ENCODE measurements at places on chromosomes 6 and 20.

DNA sequence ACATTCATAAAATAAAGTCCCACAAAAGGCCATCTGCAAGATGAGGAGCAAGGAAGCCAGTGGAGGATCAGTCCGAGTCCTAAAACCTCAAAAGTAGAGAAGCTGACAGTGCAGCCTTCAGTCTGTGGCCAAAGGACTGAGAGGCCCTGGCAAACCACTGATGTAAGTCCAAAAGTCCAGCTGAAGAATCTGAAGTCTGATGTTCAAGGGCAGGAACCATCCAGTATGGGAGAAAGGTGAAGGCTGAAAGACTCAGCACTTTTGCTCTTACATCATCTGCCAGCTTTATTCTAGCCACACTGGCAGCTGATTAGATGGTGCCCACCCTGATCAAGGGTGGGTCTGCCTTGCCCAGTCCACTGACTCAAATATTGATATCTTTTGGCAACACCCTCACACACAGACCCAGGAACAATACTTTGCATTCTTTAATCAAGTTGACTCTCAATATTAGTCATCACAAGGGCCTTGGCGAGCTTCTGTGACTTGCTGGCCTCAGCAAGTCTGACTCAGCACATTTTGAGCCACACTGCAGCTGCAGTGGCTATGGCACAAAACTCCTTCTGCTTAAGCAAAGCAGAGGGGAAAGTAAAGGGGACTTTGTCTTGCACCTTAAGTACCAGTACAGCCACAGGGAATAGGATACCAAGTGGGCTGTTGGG is 1370.3 kb upstream of the CITED2 start:
- no peak for DNase-seq

DNA sequence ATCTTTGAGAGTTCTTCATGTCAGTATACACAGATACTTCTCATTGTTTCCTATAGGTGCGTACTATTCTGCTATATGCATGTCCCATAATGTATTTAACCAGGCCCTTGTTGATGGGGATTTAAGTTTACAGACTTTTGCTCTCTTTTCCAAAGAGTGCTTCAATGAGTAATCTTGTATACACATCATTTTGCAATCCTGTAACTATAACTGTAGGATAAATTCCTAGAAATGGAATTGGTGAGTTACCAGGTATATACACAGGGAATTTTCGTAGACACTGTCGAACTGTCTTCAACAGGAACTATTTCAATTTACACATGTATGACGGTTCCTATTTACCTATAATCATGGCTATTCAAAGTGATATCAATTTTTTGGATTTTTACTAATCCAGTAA is 15.2 kb upstream of the SNRPC start:
- DNase-seq, result no peak

GRCh38 chr20:57944988-57945387 is 235.2 kb upstream of the PMEPA1 start:
- no peak for DNase-seq

DNA sequence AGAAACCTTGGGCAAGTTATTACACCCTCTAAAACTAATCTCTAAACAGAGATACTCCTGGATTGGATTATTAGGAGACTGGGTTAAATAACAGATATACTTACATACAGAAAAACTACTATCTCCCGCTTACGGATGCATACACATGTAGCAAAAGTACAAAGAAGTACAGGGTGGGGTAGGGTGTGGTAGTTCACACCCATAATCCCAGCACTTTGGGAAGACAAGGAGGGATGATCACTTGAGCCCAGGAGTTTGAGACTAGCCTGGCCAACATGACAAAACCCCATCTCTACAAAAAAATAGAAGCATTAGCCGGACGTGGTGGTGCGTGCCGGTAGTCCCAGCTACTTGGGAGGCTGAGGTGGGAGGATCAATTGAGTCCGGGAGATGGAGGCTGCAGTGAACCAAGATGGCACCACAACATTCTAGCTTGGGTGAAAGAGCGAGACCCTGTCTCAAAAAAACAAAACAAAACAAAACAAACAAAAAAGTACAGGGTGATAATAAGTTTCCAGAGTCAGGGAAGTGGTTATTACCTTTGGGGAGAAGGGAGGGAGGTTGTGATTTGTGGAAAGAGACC is 8.1 kb downstream of the PIM1 start:
- DNase-seq, result no peak

GRCh38 chr6:100343316-100344077 is 121.2 kb downstream of the SIM1 start:
- no peak for DNase-seq

DNA sequence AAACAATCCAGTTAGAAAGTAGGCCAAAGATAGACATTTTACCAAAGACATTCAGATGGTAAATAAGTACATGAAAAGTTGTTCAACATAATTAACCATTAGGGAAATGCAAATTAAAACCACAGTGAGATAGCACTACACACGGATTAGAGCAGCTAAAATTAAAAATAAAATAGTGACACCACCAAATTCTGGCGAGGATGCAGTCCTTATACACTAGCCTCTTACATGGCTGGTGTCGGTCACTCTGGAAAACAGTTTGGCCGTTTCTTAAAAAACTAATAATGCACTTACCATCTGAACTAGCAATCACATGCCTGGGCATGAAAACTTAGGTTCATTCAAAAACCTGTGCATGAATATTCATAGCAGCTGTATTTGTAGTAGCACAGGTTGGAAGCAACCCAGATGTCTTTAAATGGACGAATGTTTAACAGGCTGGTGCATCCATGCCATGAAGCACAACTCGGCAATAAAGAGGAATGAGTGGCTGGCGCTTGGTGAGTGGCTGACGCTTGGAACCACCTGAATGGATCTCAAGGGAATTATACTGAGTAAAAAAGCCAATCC is 77.0 kb downstream of the FAM120B start:
- DNase-seq, result no peak

DNA sequence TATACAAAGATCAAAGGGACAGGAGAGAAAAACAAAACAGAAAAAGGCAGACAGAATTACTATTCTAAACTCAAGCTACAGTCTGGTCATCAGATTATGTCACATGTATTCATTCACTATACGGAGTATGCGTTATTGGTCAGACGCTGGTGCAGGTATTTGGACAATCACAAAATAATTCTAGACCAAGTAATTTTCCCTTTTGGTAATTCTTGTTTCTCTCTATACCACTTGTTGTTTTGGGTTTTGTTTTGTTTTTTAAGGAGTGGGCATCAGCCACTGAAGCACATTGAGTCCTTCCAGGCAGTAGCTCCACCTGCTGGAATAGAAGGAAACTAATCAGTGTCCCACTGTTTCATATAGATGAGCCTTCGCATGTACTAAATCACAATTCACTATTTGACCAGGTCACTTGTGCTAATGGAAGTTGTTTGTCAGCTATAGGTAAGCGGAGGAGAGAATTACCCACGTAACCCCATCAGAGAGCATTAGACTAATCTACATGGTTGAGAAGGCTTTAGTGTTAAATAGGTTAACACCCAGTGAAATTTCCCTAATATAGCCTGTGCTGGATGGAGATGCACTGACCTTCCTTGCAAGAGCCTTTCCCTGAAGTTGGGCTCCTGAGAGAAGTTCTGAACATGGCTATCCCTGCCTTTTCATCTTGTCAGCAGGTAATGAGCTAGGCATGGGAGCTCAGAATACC is 77.9 kb downstream of the TNFAIP3 start:
- no peak for DNase-seq

- DNase-seq, result no peak
These were observed 155.3 kb downstream of the EYA4 start for GRCh38 chr6:133396233-133396983.

- no peak for DNase-seq
These were observed 45.4 kb upstream of the CCN6 start for GRCh38 chr6:112008482-112008881.

GRCh38 chr20:48940170-48940569 is 18.7 kb downstream of the ARFGEF2 start:
- DNase-seq, result no peak

GRCh38 chr20:24828992-24829648 is 119.9 kb upstream of the CST7 start:
- no peak for DNase-seq

- no peak for DNase-seq
These were observed 14.9 kb downstream of the PLN start for GRCh38 chr6:118562959-118563358.

- no peak for DNase-seq
These were observed 64.8 kb downstream of the UTRN start for GRCh38 chr6:144349690-144350527.

- DNase-seq, result no peak
These were observed 270.8 kb downstream of the BMP7 start for GRCh38 chr20:56995635-56996075.

GRCh38 chr6:160387916-160388643 is 39.9 kb downstream of the SLC22A3 start:
- DNase-seq, result no peak

GRCh38 chr20:38120625-38120988 is 44.5 kb downstream of the TGM2 start:
- DNase-seq, result no peak

GRCh38 chr20:17304774-17305173 is 77.9 kb downstream of the PCSK2 start:
- DNase-seq, result no peak

- no peak for DNase-seq
These were observed 301.8 kb upstream of the AGPAT4 start for GRCh38 chr6:161575523-161576254.

DNA sequence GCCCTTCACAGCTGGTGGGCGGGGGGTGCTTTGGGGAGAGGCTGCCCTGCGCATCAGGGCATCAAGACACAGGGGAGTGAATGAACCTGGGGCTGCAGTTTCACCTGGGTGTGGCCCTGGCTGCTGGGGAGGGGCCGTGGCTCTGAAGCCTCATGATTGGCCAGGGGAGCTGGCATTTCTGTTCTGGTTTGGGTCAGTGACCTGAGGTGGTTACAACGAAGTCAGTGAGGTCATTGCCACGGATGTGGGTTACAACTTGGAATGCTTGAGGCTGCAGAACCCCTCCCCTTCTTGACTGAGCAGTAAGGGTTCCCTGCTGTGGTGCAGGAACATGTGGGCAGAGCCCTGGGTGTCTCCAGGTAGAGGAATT is 3.0 kb downstream of the TCEA2 start:
- no peak for DNase-seq
